ENCODE measurements at places on chromosomes 2 and 18.

DNA sequence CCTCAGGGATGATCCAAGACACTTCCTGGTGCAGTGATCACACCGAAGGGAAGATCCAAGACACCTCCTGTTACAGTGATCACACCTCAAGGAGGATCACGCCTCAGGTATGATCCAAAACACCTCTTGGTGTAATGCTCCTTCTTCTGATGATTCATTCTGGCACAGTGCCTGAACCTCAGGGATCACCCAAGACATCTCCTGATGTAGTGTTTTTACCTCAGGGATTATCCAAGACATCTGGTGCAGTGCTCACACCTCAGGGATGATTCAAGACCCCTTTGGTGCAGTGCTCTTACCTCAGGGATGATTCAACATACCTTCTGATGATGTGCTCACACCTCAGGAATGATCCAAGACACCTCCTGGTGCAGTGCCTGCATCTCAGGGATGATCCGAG, 124.4 kb downstream of the ASB1 start:
- DNase-seq, result peak; percentile 13

- DNase-seq, result no peak
Observed at GRCh38 chr2:29705616-29706015, 215.8 kb downstream of the ALK start.

DNA sequence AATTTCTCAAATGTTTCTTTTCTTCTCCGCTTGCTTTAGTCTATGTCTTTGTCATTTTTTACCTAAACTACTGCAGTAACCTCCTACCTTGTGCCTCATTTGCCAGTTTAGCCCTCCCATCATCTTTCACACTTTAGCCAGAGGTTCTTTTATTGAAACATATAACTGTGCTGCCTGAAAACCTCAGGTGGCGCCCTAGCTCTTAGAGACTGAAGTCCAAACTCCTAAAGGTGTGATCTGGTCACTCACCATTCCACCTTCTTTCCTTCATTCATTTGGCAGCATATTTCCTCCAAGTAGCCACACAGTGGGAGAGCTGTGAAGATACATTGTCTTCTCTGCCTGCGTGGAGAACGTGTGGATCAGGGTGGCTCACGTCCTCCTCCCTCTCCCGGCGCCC, 98.2 kb upstream of the MAPRE2 start:
- DNase-seq, result no peak

- no peak for DNase-seq
Observed at GRCh38 chr2:78779761-78780160, 245.7 kb upstream of the REG3G start.

DNA sequence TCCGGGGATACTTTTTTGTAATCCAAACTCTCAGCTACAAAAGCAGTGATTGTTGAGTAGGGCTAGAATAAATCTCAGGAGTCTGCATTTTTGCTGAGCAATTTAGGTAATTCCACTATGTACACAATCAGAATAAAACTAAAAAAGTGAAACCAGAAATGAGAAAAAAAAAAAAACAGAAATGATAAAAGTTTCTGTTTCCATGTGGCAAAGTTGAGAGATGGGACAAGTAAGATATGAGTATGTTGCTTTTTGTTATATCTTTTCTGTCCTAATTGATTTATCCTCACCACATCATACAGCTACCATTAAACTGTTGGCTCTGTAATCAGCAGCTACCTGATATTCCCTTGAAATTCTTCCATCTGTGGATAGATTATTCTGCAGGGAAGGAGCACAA, 92.7 kb downstream of the VWC2L start:
- DNase-seq, result no peak

DNA sequence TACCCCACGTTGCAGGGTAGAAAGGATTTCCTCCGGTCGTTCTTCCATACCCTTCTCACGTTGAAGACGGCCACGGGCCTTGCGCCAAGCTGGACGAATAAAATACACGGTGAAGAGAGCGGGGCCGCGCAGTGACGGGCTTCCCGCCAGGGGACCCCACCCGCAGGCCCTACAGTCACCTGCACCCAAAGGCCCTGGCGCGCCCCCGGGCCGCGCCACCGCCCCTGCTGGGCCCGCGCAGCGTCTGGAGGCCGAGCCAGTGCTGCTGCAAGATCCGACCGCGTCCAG, 199 bp downstream of the FBXO15 start:
- DNase-seq, result no peak
